ENCODE measurements at places on chromosomes 3 and 15.
A peak's percentile ranks its signal among the peaks of the same experiment; 100 is the strongest.

DNA sequence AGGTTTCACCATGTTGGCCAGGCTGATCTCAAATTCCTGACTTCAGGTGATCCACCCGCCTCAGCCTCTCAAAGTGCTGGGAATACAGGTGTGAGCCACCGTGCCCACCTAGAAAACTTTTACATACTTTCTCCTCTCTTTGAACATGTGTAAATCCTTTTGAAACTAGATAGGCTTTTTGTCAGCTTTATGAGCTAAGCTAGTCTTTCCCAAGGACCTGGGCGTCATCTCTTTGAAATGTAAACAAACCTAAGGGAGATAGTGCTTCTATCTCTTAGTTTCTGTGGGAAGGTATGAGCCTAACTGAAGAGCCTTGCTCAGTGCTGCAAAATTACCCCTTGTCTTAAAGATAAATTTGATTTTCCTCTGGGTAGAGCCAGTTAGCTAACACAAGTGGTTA is 4.8 kb downstream of the CX3CR1 start:
- no peak for DNase-seq

- DNase-seq: no peak
These were observed 560 bp upstream of the TTLL13 start for GRCh38 chr15:90248789-90249202.

GRCh38 chr3:69219101-69219708 is 96.8 kb upstream of the LMOD3 start:
- DNase-seq: no peak

DNA sequence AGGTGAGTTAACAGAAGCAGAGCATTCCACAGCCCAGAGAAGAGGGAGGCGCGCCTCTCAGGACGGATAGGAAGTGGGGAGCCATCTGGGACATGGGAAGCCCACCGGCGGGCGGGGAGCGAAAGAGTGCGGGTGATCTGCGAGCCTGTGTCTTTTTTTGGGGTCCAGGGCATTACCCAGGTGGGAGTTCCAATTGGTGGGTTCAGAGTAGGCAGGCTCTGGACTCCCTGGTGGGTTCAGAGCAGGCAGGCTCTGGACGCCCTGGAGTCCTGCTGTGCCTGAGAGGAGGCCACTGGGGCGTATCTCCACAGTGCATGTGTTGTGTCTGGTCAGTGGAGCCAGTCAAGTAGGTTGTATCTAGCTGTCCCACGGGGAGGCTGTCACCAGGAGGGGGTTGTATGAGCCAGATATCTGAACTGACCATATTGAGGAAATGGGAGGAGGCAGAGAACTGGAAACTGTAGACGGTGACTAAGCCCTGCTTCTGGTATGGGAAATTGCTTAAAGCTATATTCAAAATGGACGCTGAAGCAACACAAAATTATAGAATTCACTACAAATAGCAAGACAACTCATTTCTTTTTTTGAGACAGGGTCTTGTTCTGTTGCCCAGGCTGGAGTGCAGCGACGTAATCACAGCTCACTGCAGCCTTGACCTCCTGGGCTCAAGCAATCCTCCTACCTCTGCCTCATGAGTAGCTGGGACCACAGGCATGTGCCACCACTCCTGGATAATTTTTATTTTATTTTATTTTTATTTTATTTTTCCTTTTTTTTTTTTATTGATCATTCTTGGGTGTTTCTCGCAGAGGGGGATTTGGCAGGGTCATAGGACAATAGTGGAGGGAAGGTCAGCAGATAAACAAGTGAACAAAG is 34.5 kb upstream of the CHST2 start:
- DNase-seq: peak; percentile 99

DNA sequence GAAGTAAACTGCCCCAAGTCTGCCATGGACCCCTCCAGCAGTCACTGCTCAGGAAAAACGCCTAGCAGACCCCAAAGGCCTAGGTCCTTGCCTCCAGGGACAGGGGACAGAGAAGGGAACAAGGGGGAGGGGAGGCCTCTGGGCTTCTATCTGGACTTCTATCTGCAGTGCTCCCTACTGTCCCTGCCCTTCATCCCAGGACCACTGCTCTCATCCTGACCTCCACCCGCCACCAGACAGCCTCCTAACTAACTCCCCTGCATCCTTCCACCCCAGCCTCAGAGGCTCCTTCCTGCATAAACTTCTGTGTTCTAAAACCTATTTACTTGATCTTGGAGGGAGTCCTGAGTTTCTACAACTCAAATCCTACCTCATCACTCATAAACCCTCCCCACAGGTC is 25.4 kb downstream of the SEMA7A start:
- no peak for DNase-seq

- no peak for DNase-seq
These were observed 425.1 kb upstream of the ROBO1 start for GRCh38 chr3:80192936-80193335.

DNA sequence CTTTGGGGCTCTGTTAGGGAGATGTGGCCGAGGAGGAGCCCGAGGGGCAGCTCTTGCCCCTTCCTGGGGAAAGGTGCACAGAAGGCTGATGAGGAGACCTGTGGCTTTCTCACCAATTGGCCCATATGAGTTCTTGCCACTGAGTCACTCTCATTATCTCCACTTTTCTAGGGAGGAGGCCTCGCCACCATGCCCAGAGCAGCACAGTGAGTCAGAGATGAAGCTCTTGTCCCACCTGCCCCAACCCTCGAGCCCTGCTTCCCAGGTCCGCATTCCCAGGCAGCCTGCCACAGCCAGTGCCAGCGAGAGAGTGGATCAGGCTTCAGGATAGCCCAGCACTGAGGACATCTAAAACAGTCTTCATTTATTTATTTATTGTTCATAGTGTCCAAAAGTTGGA is 53.5 kb downstream of the AMOTL2 start:
- no peak for DNase-seq

DNA sequence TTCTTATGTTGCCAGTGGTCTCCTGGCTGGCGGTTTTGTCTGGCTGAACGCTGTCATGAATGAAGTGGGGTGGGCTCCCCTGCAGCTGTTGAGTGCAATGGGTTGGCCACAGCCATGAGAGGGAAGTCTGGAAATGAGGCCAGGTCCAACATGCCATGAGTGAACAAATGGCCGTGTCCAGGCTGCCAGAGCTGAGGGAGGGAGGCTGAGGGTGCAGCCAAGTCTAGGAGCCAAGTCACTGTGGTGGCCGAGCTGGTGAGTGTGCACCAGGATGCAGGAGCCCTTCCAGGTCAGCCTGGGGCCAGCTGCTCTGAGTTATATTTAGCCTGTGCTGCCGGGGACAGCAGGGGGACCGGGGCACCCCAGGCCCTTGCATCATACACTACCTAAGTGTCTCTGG is 24.7 kb upstream of the PRR23E start:
- DNase-seq: no peak

- DNase-seq: no peak
These were observed 72.2 kb downstream of the FAM174B start for GRCh38 chr15:92583096-92584034.

DNA sequence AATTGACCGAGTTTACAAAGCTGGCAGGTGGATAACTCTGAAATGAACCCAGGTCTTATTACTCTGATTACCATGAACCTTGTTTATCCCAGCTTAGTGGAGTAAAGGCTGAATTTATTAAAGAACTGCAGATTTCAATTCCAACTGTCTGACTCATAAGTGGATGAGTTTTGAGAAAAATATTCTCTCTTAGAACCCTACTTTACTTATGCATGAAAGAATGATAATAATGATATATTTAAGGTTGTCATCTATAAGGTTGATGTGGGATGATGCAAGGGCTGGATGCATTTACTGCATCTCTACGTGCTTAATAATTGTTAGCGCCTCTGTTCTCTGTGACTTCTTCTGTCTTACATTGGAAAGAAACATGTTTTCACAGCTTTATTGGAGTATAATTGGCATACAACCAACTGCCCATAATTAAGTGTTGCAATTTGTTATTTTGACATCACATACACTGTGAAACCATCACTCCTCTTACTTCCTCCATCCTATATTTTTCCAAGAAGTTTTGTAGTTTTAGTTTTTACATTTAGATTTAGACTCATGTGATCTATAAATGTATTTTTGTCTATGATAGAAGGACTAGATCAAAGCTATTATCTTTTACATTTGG is 771.2 kb upstream of the ARRDC4 start:
- no peak for DNase-seq

GRCh38 chr3:101842245-101842934 is 6.9 kb upstream of the NFKBIZ start:
- no peak for DNase-seq

DNA sequence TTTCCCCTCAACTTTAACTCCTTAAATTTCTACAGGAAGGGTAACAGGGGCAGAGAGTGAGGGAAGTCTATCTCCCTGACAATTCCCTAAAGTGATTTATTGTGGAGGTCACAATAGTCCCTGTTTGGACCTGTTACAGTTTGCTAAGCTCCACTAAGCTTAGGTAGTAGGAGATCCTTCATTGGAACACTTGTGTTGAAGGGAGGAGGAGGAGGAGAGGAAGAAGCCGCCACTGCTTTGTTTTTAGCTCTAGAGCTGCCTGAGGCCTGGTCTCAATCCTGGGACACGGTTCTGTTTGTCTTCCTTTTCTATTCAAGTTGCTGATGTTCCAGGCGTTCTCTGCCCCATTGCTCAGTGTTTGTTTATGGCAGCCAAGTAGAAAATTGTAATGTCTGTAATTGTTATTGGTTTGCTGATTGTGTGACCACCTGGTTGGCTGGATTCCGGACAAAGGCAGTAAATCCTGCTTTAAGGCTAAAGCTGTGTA is 48.4 kb downstream of the HES1 start:
- no peak for DNase-seq

GRCh38 chr3:195033531-195034091 is 237.3 kb downstream of the XXYLT1 start:
- no peak for DNase-seq

GRCh38 chr3:77298417-77298816 is 258.5 kb downstream of the ROBO2 start:
- no peak for DNase-seq

DNA sequence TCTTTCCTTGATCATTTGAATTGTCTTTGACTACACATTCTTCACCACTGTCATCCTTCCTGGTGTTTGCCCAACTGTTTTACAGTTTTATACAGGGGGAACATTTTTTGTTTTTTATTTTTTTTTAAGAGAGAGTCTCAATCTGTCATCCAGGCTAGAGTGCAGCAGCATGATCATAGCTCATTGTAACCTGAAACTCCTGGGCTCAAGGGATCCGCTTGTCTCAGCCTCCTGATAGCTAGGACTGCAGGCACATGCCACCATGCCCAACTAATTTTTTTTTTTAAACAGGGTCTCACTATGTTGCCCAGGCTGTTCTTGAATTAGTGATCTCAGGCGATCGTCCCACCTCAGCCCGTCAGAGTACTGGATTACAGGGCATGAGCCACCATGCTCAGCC is 222.6 kb downstream of the BBX start:
- no peak for DNase-seq

GRCh38 chr3:195247086-195247862 is 23.7 kb downstream of the XXYLT1 start:
- DNase-seq: no peak

GRCh38 chr15:36843822-36844221 is 256.5 kb downstream of the MEIS2 start:
- DNase-seq: no peak

DNA sequence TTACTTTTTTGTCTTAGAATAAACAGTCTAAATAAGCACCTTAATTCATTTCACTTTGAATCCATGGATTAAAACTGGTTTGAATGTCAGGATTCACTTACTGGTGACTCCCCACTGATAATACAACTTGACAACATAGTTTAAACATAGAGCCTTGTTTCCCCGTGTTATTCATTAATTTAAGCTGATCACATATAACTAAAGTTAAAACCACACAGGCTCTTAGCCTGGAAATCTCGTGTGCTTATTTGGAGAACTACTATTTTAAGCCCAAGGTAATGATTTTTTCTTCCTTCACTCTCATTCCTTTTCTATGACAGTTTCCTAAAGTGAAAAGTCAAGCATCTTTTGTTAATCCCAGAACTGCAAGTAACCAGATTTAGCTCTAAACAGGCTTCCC is 64.2 kb downstream of the HACD2 start:
- no peak for DNase-seq

DNA sequence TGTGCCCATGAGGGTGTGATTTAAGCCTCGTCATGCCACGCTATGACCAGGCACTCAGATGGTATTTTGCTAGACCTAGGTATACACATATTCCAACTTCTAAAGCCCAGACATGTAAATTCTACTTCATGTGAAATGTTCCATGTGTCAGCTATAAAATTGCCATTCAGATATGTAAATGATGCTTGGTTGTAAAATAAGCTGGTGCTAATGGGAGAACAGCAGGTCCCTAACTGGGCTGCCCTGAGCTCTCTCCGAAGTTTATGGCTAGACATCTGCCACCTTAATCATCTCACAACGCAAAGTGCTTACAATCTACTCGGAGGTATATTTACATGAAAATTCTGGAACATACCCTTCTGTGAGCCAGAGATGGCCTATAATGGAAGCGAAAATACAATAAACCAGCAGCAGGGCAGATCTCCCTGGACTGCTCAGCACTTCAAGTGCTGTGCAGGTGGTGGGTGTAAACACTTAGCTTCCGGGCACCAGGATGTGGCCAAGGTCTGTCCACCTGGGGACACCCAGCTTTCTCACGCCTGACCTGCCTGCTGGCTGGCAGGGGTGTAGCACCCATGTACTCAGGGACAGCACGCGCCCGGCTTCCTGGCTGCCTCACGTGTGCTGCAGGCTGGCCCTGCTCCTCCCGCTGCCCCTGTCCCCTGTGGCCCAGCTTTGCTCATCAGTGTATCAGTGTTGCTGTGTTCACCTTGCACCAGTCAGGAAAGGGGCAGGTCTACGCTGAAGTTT is 82.0 kb downstream of the CHDH start:
- DNase-seq: no peak

GRCh38 chr3:149411583-149411982 is 34.1 kb upstream of the TM4SF1 start:
- no peak for DNase-seq

GRCh38 chr15:58980351-58980939 is 7.0 kb upstream of the RNF111 start:
- DNase-seq: peak; percentile 78

DNA sequence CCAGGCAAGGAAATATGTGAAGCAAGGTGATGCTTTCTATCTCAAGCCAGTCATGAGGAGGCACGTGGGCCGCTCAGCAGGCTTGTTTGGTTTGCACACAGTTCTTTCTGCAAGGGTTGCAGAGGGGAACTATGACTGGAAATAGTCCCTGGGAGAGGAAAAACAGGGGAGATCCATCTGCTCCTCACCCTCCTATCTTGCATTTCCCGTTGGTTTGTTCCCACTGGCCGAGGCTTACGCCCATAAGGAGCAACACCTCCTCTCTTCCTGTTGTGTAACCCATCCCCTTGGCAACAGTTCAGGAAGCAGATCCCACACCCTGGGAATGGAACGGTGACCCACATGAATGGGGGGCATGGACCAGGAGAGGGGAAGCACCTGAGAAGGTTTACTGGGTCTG is 72.1 kb upstream of the MAGI1 start:
- no peak for DNase-seq

GRCh38 chr3:27031476-27031875 is 337.7 kb downstream of the NEK10 start:
- DNase-seq: no peak
